ENCODE measurements at places on chromosomes 11 and 22.

DNA sequence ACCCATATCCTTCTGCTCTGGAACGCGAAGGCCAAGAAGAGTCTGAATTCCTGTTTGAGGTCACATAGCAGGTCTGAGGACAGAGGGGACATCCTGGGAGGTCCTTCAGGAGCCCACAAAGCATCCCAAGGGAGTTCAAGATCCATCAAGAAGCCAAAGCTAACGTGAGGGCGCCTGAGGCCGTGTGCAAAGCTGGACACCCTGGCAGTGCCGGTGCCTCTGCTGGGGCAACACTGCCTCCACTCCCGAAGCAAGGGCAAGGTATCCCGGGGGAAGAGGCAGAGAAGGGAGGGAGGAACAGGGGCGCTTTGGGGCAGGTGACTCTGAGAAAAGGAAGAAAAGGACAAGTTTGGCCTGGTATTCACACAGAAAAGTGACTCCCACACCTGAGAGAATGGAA, 50.3 kb upstream of the CDON start:
- no peak for DNase-seq

GRCh38 chr11:62338218-62338617, 970 bp downstream of the ASRGL1 start:
- no peak for DNase-seq

GRCh38 chr22:24247564-24248344, 2.9 kb upstream of the GGT5 start:
- peak; percentile 94 for DNase-seq

- no peak for DNase-seq
Observed at GRCh38 chr11:60810569-60810968, 25.4 kb downstream of the MS4A10 start.

DNA sequence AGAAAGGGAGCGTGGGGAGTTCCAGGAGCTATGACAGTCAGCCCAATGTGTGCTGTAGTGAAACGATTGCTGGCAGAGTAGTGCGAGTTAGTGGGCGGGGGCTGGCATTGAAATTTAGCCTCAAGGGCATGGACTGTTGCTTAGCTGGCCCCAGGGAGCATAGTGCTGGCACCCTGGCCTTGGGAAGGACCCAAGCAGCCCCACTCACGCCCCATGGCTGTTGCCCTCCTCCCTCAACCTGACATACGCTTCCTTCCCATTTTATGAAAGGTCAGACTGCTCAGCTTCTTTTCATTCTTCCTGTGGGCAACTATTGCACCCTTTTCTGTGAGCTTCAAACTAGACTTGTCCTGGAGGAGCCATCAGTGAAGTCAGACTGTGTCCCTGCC, 52.0 kb upstream of the SUSD2 start:
- DNase-seq: no peak
